Left hindlimb (tissue), 1 donor: ENCODE measurements at places on chromosomes 4 and X.

GRCh38 chrX:36867143-36867542 is 141.0 kb upstream of the FAM47C start:
- no peak for DNase-seq

DNA sequence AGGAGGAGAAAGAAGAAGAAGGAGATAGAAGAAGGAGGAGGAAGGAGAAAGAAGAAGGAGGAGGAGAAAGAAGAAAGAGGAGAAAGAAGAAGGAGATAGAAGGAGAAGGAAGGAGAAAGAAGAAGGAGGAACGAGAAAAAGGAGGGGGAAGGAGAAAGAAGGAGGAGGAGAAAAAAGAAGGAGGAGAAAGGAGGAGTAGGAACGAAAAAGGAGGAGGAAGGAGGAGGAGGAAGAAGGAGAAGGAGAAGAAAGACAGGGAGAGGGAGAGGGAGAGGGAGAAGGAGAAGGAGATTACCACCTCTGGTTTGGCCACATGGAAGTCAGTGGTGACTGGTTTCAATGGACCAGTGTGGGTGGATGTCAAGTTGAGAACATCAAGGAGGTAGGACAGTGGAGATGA is 50.0 kb upstream of the VEGFD start:
- DNase-seq, result no peak

DNA sequence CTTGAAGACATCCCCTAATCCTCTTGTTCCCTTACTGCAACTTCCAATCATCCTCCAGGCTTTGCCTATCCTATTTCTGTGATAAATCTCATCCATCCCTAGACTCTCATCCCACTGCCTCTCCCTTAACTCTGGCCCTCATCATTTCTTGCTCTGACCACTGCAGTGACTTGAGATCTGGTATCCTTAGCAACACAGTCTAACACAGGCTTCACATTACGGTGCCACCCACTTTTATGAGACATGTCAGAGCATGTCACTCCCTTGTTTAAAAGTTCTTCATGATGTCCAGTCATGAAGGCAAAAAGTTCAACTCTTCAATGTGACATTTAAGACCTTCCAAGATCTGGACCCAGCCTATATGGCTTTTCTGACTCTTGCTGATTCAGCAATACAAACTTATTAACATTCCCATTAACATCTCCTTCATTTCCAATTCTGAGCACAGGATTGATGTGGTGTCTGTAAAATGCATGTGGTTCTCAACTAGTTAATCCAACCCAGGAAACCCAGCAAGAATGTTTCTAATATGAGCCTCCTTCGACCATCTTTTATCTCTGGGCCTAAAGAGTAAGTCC is 64.0 kb downstream of the OR13H1 start:
- no peak for DNase-seq

DNA sequence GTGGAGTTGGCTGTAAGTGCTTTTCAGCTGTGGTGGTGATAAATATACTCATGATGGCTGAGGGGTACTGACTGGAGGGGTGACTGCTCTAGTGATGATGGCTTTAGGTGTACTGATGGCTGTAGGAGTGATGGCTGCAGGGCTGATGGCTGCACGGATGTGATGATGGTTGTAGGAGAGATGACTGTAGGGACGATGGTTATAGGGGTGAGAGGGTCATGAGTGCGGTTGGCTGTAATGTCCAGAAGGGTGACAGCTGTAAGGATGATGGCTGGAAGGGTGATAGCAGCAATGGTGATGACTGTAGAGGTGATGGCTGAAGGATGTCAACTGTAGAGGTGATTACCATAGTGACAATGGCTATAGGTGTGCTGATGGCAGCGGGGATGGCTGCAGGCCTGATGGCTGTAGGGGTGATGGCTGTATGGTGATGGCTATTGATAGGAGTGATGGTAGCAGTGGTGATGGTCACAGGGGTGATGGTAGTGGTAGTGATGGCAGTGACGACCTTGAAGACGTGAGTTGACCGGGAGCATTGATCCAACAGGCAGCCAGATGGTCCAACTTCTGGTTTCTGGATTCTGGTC is 570 bp upstream of the SASH3 start:
- no peak for DNase-seq

DNA sequence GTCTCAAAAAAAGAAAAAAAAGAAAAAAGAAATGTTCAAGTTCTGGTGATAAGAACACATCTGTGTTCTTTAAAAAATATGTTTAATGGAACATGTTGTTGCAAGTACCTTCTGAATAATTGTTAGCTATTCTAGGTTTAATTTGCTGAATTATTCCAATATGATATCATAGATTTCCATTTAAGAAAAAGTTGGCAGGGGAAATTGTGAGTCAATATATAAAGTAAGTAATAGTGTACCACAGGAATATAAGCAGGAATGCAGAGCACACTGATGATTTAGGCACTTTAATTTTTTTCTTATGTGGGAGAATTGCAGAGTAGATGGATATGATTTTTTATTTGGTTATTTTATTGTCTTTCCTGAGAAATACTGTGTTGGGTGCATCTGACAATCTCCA is 190.7 kb downstream of the RPA4 start:
- DNase-seq, result no peak

DNA sequence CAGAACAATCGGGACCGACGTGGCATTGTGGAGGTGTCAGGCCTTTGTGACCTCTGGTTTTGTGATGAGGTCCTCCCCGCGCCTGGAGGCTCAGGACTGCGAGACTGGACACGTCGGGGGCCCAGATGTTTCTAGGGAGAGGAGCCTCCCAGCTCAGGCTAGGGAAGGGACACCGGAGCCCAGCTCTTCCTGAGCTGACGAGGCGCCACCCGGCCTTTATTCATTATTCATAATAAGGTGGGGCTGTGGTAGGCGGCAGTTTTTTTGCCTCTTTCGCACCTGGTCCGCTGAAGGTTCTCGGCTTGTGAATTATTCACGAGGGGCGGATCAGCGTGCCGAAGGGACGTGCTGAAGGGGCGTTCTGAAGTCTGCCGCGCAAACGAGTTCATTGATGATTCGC is 2.3 kb upstream of the UBA1 start:
- no peak for DNase-seq

GRCh38 chrX:11427453-11428071 is 134.3 kb downstream of the AMELX start:
- DNase-seq, result peak; percentile 56

GRCh38 chr4:62814510-62815047 is 1594.7 kb downstream of the TECRL start:
- DNase-seq, result no peak

DNA sequence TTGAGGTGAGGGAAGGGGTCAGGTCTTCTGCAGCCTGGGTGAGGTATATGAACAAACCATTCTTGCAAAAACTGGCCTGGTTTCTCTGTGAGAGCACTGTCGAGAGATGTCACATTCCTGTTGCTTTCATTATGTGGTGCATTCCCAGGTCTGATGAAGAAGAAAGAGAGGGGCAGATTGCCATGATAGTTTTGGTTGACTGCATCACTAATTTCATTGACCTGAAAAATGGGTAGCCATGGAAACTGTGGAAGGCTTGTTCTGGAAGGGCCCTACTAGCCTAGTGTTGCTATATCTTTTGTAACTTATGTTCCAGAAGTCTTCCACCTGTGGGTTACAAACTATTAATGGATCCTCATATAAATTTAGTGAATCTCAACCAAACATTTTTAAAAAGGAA is 32.9 kb upstream of the CYBB start:
- DNase-seq, result no peak

DNA sequence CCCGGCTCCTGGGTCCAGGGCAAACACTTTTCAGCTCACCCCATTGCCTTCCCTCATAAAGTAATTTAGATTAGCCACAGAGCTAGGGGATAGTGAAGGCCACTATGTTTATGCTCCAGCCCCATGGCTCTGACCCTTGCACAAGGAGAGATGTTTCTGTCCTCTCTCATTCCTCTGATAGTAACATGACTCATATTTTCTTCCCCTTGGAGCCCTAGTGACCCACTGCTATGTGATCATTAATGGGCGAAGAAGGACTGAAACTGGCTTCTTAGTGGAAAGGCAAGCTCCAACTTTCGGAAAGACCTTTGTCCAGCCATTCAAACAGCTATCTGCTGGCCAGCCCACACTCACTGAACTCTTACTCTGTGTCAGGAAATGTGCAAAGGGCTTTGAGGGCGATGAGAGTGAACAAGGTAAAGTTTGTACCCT is 12.3 kb downstream of the CLDN2 start:
- DNase-seq, result no peak

GRCh38 chr4:58962424-58962823 is 1852.2 kb upstream of the IGFBP7 start:
- no peak for DNase-seq

- peak; percentile 80 for DNase-seq
These were observed 61.5 kb downstream of the ANXA10 start for GRCh38 chr4:168153596-168154440.

DNA sequence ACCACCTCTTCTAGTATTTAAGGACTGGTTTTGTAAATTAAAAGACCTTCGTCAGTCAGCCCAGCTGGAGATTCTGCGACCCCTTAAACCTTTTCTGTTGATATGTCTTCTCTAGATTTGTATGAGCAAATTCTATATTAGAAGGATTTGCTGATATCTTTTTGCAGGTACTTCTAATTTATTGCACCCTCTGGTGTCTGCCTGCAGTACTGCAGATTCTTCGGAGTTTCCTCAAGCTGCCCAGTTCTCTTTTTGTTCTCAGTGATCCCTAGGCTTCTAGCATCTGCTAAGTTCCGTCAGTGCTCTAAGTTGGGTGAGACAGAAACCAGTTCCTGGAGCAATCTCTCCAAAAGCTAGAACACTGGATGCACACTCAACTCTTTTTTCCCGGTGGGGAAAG is 545.2 kb downstream of the C4orf33 start:
- DNase-seq, result peak; percentile 25

- no peak for DNase-seq
These were observed 28.7 kb downstream of the DOCK11 start for GRCh38 chrX:118524344-118524743.

- no peak for DNase-seq
These were observed 321.2 kb upstream of the BMP3 start for GRCh38 chr4:80709082-80709869.

DNA sequence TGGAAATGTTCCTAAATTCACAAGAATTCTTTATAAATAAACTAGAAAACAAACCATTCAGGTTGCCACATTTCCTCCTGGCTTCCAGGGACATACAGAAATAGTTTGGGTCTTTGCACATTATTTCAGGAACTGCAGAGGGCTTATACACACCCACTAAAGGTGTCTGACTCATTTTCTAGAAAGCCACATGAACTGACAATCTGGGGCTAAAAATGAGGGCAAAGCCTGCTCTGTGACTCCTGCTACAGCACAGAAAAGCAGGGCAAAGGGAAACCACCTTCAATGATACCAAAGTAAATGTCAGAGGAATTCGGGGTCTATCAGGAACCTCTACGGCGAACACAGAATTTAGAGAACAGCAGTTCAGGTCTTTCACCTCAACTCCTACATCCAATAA is 112.2 kb upstream of the MAP3K15 start:
- DNase-seq, result no peak

GRCh38 chrX:109485470-109486340 is 3.8 kb upstream of the GUCY2F start:
- DNase-seq, result peak; percentile 64

DNA sequence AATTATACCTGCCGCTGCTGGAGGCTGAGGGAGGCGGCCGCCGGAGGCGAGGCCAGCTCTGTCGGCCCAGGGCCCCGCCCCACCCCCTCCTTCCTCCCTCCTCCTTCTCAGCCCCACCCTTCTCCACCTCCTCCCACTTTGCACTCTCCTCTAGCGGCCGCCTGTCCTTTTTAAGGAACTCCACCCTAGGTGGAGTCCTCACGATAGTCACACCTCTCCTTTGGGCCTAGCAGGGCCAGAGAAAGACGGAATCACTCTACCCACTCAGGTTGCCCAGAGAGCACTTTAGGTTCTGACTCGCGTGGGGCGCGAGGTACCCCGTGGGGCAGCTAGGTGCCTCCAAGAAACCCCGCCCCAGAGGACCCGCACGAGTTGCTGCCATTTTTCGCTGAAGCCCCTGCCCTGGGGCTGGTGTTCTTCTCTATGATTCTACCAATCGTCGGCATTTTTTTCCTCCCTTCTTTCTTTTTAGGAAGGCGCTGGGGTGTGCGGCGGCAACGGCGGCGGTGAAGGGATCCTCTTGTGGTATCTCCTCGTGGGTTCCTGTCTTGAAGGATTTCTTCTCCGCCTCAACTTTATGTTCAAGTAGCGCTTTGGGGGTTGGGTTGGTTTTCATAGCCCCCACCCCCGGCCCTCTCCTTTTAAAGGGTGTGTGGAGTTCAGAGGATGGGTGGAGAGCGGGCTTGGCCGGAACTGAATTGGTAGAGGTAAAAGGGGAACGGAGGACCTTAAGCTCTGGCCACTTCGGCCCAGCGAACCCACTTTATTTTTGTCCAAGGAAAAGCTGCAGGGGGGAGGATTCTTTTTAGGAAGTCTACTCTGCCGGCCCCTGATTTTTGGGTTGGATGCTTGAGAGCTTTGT is at the start of gene KLF8:
Gene KLF8, plus strand, starts transcription at position 136 of the 862 bp plus-strand sequence. CDS start 979 bp downstream, outside the sequence.
- DNase-seq, result peak; percentile 40
